ENCODE measurements at places on chromosomes 5 and 9. TPM values are rescaled to one million over a fixed set of nuclear protein-coding genes. Genes with fewer than 3 reads are reported as not detected.

DNA sequence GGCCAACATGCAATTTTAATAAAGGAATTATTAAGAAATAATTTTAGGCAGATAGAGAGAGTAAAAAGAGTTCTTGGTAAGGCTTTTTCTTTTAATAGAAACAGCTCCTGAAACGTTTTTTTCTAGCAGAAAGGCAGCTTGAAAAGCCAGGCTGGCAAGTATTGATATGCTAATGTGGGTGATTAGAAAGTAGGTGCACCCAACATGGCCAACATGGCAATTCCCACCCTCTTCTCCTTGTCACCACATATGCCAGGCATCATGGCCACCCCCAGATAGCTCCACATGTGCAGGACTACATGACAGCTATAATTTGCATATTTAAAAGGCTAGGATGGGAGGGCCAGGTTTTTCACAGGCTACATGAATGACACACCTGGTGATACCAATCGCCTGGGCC lies 615.2 kb downstream of the PTPRD start:
- no peaks in the 10 kb centered on the region for H3K27me3 ChIP-seq
- H3K4me1 ChIP-seq: no peaks in the 10 kb centered on the region
- no peak overlapping the region for H3K27ac ChIP-seq
- no peaks in the 10 kb centered on the region for H3K36me3 ChIP-seq

Gene DND1
- total RNA-seq: 1.9 TPM

Gene WDR31
- 0.22 TPM for total RNA-seq

DNA sequence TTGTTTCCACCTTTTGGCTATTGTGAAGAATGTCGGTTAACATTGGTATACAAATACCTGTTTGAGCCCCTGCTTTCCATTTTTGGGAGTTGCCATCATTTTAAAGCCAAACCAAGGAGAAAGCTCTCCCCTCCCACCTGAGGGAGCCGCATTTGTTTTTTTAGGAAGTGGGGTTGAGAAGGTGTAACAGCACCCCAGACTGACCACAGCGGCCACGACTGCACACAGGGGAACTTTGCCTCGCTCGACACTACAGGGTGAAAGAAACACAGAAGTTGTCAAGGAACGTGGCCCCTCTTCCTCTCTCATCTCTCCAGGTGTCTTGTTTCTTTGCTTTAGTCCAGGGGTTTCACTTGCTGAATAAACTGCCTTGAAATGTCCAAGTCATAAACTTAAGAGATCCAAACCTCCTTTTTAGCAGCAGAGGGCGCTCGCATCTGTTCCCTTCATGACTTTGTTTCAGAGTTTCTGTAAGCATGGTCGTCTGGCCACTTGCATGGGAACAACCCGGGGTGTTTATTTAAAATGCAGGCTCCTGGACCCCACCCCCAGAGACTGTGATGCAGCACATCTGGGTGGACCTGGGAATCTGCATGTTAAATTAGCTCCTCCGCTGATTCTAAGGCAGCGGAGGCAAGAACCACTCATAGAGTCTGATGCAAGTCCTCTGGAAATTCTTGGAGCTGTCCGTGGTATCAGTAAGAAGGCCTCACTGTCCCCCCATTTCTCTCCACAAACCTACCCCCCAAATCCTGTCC lies 2.1 kb upstream of the TTLL11 start:
- peak; percentile 66 for DNase-seq
- H3K4me1 ChIP-seq: peaks cover 43% of the 10 kb centered on the region
- H3K4me3 ChIP-seq: no peak overlapping the region
- no peaks in the 10 kb centered on the region for H3K27me3 ChIP-seq
- no peaks in the 10 kb centered on the region for H3K36me3 ChIP-seq

DNA sequence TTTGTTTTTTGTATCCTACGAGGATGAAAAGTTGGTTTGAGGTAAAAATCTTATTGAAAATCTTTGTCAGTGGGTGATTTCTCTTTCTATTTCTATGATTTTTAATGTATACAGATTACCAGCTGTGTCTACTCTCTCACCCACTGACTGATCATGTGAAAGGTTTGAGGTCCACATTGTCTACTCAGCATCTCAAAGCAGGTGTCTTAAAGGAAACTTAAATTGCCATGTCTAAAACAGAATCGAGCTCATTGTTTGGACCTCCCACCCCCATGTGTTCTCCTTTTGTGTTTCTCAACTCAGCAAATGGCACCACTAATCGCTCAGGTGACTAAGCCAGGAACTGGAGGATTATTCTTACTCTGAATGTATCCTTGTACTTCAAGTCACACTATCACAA lies 121.5 kb downstream of the YTHDC2 start:
- H3K4me3 ChIP-seq: no peak overlapping the region
- H3K27ac ChIP-seq: no peak overlapping the region
- no peaks in the 10 kb centered on the region for H3K36me3 ChIP-seq
- no peaks in the 10 kb centered on the region for H3K4me1 ChIP-seq
- H3K27me3 ChIP-seq: no peaks in the 10 kb centered on the region

GRCh38 chr5:138932171-138932810 lies 57.2 kb upstream of the LRRTM2 start:
- H3K27me3 ChIP-seq: no peaks in the 10 kb centered on the region
- H3K36me3 ChIP-seq: peaks cover 18% of the 10 kb centered on the region
- no peak overlapping the region for H3K27ac ChIP-seq
- DNase-seq: no peak
- no peaks in the 10 kb centered on the region for H3K4me1 ChIP-seq
- H3K4me3 ChIP-seq: no peak overlapping the region

GRCh38 chr5:22998362-22998761 lies 145.2 kb upstream of the CDH12 start:
- no peak overlapping the region for H3K27ac ChIP-seq
- H3K36me3 ChIP-seq: no peaks in the 10 kb centered on the region
- no peak overlapping the region for H3K4me3 ChIP-seq
- DNase-seq: no peak
- no peaks in the 10 kb centered on the region for H3K4me1 ChIP-seq

DNA sequence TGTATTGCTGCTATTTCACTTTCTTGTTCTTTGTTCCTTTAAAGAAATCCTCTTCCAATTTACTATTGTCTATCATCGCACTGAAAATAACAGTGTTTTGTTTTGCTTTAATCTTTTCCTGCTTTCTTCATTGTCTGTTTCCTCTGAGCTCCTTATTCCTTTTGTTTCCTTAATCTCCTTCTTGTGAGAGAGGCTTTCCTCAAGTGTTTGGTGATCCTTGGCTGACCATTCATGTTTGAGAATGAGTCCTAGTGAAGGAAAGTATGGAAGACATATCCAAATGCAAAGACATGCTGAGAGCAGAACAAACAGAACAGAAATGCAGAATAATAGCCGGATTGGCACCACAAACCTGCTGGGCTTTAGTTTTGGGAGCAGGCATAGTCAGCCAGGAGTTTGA lies 42.0 kb upstream of the ENTREP1 start:
- H3K27ac ChIP-seq: no peak overlapping the region
- no peaks in the 10 kb centered on the region for H3K4me1 ChIP-seq
- H3K4me3 ChIP-seq: no peak overlapping the region
